Fibroblast of lung (primary cell): ENCODE measurements at places on chromosomes 3 and 15. TPM values are rescaled to one million over a fixed set of nuclear protein-coding genes. Genes with fewer than 3 reads are reported as not detected.
A peak's percentile ranks its signal among the peaks of the same experiment; 100 is the strongest.

- H3K36me3 ChIP-seq, result no peaks in the 10 kb centered on the region
- no peak for DNase-seq
- no peak overlapping the region for H3K27ac ChIP-seq
Observed at GRCh38 chr15:91199511-91199910, 99.5 kb downstream of the SV2B start.

GRCh38 chr3:179768080-179768479, 115.2 kb downstream of the USP13 start:
- peak; percentile 73 for DNase-seq
- H3K27ac ChIP-seq, result no peak overlapping the region
- no peaks in the 10 kb centered on the region for H3K27me3 ChIP-seq
- H3K4me1 ChIP-seq, result no peaks in the 10 kb centered on the region
- no peak overlapping the region for H3K4me3 ChIP-seq

The ZIC1 gene
- 0.26 TPM in 1 of 2 replicates, not detected in the other for total RNA-seq

The SPINK8 gene
- not detected in 2 replicates for total RNA-seq

The KLHL40 gene
- total RNA-seq, result not detected in 2 replicates

DNA sequence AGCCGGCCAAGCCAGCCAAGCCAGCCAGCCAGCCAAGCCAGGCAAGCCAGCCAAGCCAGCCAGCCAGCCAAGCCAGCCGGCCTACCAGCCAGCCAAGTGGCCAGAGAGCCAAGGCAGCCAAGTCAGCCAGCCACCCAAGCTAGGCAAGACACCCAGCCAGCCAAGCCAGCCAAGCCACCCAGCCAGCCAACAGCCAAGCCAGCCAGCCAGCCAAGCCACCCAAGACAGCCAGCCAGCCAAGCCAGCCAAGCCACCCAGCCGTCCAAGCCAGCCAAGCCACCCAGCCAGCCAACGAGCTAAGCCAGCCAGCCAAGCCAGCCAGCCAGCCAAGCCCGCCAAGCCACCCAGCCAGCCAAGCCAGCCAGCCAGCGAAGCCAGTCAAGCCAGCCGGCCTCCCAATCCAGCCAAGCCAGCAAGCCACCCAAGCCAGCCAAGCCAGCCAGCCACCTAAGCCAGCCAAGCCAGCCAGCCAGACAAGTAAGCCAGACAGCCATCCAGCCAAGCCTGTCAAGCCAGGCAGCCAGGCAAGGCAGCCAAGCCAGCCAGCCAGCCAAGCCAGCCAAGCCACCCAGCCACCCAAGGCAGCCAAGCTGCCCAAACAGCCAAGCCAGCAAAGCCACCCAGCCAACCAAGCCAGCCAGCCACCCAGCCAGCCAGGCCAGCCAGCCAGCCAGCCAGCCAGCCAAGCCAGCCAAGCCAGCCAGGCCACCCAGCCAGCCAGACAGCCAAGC, 200.5 kb downstream of the GOLGA6L6 start:
- no peaks in the 10 kb centered on the region for H3K36me3 ChIP-seq
- H3K4me3 ChIP-seq, result no peak overlapping the region
- no peak overlapping the region for H3K27ac ChIP-seq
- no peaks in the 10 kb centered on the region for H3K4me1 ChIP-seq
- DNase-seq, result no peak
- no peaks in the 10 kb centered on the region for H3K27me3 ChIP-seq

DNA sequence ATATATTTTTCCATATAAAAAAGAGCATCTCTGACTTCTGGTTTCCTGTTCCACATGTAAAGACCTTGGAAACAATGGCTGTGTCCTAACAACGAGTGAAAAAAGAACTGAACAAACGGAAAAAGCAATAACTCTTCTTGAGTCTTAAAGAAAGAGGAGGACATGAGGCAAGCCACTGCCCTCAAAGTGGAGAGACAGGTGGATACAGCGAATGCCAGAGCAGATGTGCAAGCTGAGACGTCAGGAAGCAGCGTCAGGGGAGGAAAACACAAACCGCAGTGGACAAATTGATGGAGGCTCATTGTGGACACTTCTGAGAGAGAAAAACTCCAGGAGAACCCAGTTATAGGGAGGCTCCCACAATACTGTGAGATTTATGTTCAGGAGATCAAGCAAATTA, 208.0 kb upstream of the MME start:
- H3K36me3 ChIP-seq, result no peaks in the 10 kb centered on the region
- no peak for DNase-seq
- no peak overlapping the region for H3K27ac ChIP-seq
- H3K27me3 ChIP-seq, result no peaks in the 10 kb centered on the region
- no peak overlapping the region for H3K4me3 ChIP-seq

The PLA1A gene
- under 0.01 and 0.26 TPM in 2 replicates for total RNA-seq

GRCh38 chr15:51536965-51537574, 85.5 kb downstream of the DMXL2 start:
- H3K27ac ChIP-seq, result no peak overlapping the region
- H3K4me3 ChIP-seq, result no peak overlapping the region
- H3K27me3 ChIP-seq, result no peaks in the 10 kb centered on the region
- H3K36me3 ChIP-seq, result no peaks in the 10 kb centered on the region

GRCh38 chr3:45057557-45057956, 31.5 kb downstream of the CLEC3B start:
- peaks cover 36% of the 10 kb centered on the region for H3K4me1 ChIP-seq
- no peak for DNase-seq
- no peaks in the 10 kb centered on the region for H3K36me3 ChIP-seq
- no peaks in the 10 kb centered on the region for H3K27me3 ChIP-seq
- H3K27ac ChIP-seq, result peak overlapping the region; percentile 88

GRCh38 chr3:124605781-124606579, 124.3 kb upstream of the UMPS start:
- no peak overlapping the region for H3K4me3 ChIP-seq
- DNase-seq, result no peak
- no peaks in the 10 kb centered on the region for H3K36me3 ChIP-seq
- no peaks in the 10 kb centered on the region for H3K4me1 ChIP-seq
- no peak overlapping the region for H3K27ac ChIP-seq

- no peak for DNase-seq
- H3K27ac ChIP-seq, result no peak overlapping the region
- H3K4me3 ChIP-seq, result no peak overlapping the region
Observed at GRCh38 chr3:194382892-194383223, 13.3 kb upstream of the LRRC15 start.

DNA sequence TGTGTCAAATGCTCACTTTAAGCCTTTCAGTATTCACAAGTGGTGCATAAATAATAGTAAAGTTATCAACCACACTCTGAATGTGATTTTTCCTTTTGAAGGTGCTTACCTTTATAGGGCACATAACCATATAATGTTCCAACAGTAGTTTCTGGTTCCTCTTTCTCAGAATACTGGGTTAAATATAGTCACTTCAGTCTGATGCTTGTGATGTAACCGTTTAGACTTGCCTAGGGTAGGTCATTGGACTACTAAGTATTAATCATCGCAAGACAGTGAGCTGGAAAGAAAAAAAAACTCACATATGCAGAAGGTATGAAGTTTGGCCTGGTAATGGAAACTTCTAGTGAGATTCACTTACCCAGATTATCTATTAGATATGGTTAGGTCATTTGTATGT, 1.9 kb downstream of the KBTBD8 start:
- no peaks in the 10 kb centered on the region for H3K27me3 ChIP-seq
- peak; percentile 70 for DNase-seq
- H3K4me3 ChIP-seq, result no peak overlapping the region

The C15orf39 gene
- 1.3 and 2.3 TPM in 2 replicates for total RNA-seq
